ENCODE measurements at places on chromosomes 2 and 18.
A peak's percentile ranks its signal among the peaks of the same experiment; 100 is the strongest.

GRCh38 chr2:160199683-160200389 is at the start of gene ITGB6:
ITGB6 (minus strand) TSS chr2:160200272; CDS start chr2:160200063, 209 bp downstream.
- DNase-seq, result no peak

- DNase-seq, result no peak
Measured at GRCh38 chr2:68031043-68031442, 31.8 kb downstream of the C1D start.

DNA sequence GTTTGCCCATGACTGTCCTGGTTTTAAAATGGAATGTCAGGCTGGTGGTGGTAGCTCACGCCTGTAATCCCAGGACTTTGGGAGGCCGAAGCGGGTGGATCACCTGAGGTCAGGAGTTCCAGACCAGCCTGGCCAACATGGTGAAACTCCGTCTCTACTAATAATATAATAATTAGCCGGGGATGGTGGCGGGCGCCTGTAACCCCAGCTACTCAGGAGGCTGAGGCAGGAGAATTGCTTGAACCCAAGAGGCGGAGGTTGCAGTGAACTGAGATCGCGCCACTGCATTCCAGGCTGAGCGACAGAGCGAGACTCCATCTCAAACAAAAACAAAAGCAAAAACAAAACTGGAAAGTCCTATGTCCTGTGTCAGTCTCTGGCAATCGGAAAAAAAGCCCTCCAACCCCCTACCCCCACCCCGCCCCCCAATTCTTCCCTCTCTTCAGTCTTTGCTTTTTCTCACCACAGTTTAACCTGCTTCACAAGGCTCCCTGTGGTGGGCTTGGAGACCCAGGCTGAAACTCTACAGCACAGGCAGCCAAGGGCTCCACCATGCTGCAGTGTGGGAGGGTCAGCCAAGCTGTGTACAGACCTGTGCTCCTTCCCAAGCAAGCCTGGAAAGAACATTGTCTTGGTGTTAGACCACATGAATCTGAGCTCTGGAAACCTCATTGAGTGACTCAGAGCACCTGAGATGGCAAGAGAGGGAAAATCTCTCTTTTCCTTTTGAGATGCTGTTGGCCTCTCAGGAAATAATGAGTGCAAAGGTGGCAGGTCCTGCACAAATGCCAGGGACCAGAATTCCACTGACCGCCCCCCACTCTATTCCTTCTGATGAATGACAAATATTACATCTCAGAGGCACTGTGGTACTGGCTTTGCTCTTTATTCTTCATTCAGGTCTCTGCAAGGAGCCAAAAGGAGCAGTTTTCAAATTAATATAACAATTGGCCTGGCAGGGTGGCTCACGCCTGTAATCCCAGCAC is 16.7 kb downstream of the MYCN start:
- no peak for DNase-seq

GRCh38 chr18:45621061-45621511 is 5.8 kb downstream of the SLC14A2 start:
- DNase-seq, result peak; percentile 8

GRCh38 chr2:120005834-120006521 is 6.9 kb upstream of the EPB41L5 start:
- DNase-seq, result no peak

GRCh38 chr2:203280428-203281064 is 41.7 kb downstream of the CYP20A1 start:
- DNase-seq, result no peak

DNA sequence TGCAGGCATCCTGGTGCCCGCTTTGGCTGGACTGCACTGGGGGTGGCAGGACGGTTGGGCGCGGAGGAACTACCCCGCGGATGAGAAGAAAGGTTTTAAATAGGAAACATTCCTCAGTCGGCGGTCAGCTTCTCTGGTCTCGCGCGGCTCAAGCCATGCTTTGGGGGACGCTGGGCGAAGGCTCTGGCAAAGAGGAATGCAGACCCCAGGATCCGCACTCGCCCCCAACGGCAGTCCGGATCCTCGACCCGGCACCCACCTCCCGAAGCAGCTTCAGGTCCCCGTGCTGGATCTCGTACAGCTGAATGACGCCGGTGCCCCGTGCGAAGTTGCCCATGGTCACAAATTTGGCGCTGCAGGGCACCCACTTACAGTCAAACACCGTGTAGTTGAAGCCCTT is 686 bp upstream of the PNO1 start:
- DNase-seq, result no peak

GRCh38 chr2:9937968-9938367 is 13.5 kb upstream of the GRHL1 start:
- DNase-seq, result no peak

DNA sequence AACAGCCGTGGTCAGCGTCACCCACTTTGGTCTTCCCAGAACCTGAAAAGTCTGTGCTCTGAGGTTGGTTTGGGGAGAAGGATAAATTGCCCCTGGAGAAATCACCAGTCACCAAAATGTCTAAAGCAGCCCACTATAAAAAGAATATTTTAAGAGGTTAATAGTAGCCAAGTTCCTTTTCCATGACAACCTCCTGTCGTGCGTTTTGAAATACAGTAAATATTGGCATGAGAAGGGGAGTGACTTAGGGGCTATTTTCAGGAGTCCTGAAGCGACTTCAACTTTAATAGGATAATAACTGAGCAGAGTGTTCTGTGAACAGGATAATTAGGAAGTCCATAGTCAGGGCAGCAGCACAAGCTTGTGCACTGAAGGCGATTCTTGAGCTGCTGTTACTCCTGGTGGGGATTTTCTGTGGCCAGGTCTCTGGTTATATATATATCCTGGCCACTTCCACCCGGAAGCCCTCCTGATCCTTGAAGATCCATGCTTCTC is 49.3 kb downstream of the RNF144A start:
- no peak for DNase-seq

DNA sequence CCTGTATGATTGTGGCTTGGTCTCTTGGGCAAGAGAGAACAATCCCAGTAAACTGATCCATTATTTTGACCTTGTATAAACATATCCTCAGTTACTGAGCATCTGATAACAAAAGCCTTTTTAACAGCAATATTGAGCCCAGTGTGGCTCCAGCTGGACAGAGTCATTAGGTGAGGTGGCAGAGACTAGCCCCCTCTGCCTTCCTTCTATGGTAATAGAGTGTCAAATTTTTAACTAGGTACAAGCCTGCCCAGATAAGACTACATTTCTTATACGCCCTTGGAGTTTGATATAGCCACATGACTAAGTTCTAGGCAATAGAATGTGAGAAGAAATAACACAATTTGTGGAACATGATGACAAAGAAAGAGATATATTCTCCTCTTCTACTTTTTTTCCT is 56.2 kb downstream of the HNMT start:
- no peak for DNase-seq

- no peak for DNase-seq
Measured at GRCh38 chr2:204251998-204252376, 293.3 kb upstream of the PARD3B start.

- DNase-seq, result no peak
Measured at GRCh38 chr18:78972385-78972918, 7.2 kb upstream of the SALL3 start.

DNA sequence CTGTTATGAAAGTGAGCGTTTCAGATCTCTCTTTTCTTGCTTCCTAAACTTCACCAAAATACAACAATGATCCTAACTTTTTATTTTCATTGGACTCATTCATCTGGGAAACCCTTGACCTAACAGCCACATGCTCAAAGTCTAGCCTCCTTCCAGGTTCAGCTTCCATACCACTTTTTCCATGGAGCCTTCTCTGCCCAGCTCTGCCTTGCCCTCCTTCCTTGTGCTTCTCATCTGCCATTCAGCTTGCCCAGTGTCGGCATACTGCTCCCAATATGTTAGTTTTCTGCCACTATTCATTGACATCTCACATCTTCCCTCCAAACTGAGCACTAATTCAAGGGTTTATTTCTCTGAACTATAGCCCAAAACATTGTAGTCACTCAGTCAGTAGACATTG is 214.7 kb downstream of the RAD51AP2 start:
- no peak for DNase-seq

DNA sequence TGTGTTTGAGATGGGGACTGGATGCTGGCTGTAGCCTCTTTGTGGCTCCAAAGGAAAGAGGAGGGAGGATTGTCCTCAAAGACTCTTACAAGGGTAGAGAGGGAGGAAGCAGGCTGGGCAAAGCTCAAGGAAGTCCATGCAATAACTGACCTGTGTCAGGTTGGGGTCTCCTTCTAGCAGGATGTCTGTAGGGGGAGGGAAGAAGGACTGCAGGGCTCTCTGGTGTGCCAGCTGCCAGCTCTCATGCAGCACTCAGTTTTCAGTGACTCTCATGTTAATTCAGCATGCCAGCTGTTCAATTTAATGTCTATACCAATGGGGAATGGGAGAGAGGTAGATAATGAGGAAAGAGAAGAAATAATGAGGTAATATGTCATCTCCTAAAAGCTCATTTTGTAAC is 85.3 kb upstream of the RANBP2 start:
- DNase-seq, result no peak

DNA sequence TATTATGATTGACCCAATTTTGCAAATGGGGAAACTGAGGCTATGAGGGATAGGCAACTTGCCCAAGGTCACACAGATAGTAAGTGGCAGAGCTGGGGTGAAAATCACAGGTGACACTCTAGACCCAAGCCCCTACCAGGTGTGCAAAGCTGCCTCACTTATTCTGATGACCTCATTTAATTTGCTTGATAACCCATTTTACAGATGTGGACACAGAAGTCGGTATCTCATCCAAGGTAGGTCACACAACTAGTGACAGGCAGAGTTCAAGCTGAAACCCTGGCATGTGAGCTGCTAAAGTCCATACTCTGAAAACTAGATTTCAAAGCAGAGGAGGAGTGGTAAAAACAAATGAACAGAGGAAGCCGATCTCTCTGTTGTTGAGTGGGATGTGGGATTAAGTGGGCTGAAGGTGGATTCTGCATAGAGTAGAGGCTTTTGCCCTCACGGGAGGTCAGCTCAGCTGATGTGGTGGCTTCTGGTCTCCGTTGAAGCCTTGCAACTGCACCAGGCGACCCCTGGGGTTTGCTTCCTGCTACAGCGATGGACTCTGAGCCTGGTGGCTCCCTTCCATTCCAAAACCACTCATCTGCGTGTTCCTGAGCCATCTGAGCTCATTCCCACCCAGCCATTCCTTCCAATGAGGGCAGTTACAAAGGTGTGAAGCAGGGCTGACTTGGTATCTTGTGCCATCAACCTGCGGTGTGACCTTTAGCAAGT is 164.3 kb upstream of the FHL2 start:
- DNase-seq, result no peak

DNA sequence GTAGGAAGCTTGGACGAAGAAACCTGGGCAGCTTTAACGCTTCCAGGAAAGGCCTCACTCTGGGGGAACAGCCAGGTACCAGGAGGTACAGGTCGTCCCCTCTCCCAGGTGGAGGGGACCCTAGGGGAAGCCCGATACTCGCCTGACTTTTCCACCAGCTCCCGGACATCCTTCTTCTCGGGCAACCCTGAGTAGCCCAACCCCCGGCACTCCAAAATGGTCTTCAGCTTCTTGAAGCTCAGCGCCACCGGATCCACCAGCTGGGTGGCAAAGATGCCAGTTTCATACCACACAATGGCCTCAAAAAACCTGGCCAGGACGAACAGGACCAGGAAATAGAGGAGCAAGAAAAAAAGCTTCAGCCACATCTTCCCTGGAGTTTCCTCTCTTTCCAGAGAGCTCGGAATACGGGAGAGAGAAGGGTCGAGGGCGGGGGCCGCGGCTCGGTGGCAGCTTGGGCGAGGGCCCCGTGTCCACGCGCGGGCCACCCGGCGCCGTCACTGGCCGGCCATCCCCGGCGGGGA is 1.1 kb downstream of the RNF103 start:
- DNase-seq, result no peak

- DNase-seq, result no peak
Measured at GRCh38 chr18:38941711-38942561, 1376.3 kb upstream of the CELF4 start.

DNA sequence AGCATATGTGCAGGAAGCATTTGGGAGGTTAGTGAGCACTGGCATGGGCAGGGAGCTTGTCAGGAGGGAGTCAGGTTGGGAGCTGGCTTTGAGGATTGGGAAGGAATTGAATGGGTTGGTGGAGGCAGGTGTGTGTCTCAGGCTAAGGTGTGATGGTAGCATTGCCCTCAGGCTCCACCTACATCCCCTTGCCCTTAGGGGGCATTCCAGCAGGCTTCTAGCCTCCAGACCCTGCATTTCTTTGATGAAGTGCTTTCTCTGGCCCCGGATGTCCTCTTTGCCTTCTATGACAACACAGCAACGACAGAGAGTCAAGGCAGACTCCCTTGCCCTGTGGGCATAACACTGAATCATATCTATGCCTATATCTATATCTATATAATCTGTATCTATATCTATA is 13.5 kb downstream of the RHBDD1 start:
- no peak for DNase-seq

- DNase-seq, result no peak
Measured at GRCh38 chr2:74983631-74984392, 25.4 kb downstream of the POLE4 start.

GRCh38 chr2:170847716-170848115 is 31.0 kb downstream of the GAD1 start:
- no peak for DNase-seq

DNA sequence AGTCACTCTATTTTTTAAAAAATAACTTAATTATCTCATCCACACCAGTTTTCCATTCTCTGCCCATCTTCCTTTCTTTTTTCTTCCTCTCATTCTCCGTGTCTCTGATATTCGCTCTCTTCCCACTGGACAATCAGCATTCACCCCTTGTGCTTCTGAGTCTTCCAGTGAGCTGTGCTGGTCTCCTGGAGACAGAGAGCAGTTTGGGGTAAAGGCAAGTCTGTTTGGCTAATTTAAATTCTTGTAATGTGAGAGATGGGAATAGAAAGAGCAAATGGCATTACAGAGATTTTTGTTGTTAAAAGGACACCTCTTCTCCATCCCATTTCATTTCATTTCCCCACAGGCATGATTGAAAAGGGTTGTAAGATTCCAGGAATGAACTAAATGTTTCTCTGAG is 107.5 kb downstream of the DTNA start:
- no peak for DNase-seq

- no peak for DNase-seq
Measured at GRCh38 chr18:34543356-34543755, 166.7 kb upstream of the DTNA start.

DNA sequence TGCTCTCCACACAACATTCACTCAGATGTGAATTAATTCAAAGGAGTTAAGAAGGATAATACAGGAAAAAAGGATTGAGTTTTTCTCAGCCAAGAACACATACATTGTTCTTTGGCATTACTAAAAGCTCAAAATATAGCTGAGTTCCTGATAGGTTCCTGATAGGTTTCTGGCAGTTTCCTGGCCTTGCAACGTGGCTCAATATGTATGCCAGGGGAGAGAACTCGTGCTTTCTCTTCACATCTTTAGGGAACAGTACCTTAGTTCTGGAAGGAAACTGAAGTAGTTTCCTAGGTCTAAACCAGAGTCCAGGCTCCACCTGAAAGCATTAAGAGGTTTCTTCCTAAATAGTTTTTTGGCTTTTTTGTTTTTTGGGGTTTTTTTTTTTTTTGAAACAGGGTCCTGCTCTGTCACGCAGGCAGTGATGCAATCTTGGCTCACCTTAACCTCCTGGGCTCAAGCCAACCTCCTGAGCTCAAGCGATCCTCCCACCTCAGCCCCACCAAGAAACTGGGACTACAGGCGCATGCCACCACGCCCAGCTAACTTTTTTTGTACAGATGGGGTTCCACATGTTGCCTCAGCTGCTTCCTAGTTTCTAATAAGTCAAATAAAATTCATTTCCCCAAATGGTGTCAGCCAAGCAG is 42.8 kb downstream of the ESCO1 start:
- no peak for DNase-seq
